GF-D8 (cell line): ENCODE measurements at places on chromosomes 12 and 14.
A peak's percentile ranks its signal among the peaks of the same experiment; 100 is the strongest.

- no peak for DNase-seq
Observed at GRCh38 chr12:95622879-95623278, 71.6 kb upstream of the USP44 start.

- no peak for DNase-seq
Observed at GRCh38 chr14:22065347-22065746, 391.7 kb upstream of the OR4E1 start.

GRCh38 chr12:40688085-40688725 lies 4.0 kb upstream of the CNTN1 start:
- no peak for DNase-seq

GRCh38 chr12:83389237-83389996 lies 702.7 kb downstream of the TMTC2 start:
- DNase-seq = no peak

GRCh38 chr12:103851127-103851526 lies 10.1 kb upstream of the NT5DC3 start:
- DNase-seq = no peak

DNA sequence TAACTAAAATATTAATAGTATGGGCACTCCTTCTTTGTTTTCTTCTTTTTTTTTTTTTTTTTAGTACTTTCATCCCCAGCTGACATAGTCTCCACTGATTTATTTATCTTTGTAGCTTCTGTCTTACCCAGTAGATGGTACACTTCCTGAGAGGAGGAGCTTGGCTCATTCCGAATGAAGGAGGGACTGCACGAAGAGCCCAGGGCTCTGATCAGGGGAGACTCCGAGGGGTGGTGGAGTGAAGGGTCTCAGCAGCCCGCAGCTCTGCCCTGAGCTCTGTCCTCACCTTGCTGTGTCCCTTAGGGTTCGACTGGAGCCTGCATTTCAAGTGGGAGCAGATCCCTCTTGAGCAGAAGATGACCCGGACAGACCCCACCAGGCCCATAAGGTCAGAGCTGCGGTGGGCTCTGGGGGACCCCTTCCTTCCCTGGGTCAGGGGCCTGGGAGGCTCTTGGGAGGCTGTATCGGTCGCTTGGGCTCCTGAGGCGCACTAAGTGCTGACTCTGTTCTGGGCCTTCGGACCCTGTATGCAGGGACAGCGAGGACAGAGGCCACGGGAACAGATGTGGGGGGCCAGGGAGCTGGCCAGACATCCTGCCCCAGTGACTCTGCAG lies 65.2 kb downstream of the ERH start:
- DNase-seq = no peak

DNA sequence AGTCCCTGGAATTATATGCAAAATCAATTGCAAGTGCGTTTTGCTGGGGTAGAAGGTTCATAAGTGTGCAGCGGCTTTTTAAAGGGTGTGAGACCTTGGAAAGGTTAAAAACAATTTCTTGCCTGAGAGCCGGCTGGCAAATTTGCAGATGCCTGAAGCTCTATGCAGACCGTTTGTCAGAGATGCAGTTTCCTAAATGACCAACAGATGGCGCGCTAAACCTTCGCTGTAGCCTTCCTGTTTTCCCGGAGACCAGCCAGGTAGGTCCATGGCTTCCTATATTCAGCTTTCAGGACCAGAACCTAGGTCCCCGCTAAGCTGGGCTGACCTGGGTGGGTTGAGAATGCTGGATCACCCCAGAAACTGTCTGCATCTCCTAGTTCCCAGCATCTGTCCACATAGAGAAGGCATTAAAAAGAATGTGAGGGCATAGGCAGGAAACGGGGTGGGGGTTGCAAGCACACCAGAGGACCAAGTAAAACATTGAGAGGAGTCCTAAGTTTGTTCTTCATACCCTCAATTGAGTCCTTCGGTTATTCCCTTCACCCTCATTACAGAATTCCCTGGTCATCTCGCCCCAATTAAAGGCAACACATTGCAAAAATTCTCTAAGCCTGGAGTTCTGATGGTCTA lies 5.7 kb upstream of the NOS1 start:
- DNase-seq = no peak

GRCh38 chr14:87805315-87805723 lies 187.7 kb downstream of the GALC start:
- no peak for DNase-seq

DNA sequence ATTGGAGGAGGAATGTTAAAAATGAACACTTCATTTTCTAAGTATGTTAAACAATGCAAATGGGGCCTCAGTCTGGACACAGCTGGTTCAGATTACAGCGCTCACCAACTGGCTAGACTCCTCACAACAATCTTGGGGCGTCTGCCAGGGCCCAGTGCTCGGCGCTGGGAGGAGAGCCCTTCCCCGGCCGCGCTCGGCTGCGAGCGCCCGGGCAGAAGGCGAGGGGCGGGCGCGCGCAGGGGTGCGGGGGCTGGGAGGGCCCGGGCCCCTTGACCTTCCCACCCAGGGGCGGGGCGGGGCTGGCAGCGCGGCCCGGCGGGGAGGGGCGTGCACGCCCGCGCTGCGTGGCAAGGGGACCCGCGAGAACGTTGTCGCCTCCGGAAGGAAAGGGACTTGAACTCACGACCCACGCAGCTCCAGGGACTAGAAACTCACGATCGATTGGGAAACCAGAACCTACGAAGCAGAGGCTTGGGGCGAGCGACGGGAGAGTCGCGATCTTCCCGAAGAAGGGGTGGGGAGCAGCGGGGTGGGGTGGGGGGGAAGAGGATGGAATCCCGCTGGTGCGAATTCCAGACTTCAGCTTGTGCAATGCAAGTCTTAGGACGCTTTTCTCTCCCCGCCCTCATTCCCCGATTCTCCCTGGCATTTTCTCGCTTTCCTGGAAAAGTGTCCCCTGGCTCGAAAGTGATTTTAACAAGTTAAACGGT lies at the start of gene FBLN5:
TSS of gene FBLN5 (minus strand) at position 220 of the 710 bp plus-strand sequence. CDS start 465 bp downstream, outside the sequence.
- DNase-seq = no peak

GRCh38 chr12:16229676-16230075 lies 47.8 kb downstream of the SLC15A5 start:
- no peak for DNase-seq

DNA sequence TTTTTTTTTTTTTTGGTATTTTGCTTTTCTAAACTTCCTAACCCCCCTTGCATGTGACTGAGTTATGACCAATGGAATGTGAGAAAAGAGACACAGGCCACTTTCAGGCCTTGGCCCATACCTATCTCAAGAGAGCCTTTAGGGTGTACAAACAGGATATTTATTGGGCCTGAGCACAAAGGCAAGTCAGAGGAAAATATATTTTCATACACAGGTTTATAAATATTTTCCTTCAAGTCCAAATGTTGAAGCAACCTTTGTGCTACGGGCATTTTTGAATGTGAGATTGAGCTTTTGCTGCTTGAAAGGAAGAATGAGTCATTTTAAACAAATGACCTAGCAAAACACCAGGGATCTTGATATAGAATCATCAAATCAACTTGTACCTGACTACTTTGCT lies 228.6 kb upstream of the E2F7 start:
- no peak for DNase-seq

GRCh38 chr12:59186451-59186850 lies 266.1 kb upstream of the LRIG3 start:
- DNase-seq = no peak

GRCh38 chr12:25997201-25997963 lies 38.9 kb downstream of the RASSF8 start:
- no peak for DNase-seq

- DNase-seq = no peak
Observed at GRCh38 chr14:75260025-75260763, 18.4 kb upstream of the FOS start.

- DNase-seq = no peak
Observed at GRCh38 chr12:10771132-10771733, 31.2 kb downstream of the TAS2R7 start.

GRCh38 chr14:22551605-22551997 lies 37.4 kb downstream of the DAD1 start:
- DNase-seq = no peak

DNA sequence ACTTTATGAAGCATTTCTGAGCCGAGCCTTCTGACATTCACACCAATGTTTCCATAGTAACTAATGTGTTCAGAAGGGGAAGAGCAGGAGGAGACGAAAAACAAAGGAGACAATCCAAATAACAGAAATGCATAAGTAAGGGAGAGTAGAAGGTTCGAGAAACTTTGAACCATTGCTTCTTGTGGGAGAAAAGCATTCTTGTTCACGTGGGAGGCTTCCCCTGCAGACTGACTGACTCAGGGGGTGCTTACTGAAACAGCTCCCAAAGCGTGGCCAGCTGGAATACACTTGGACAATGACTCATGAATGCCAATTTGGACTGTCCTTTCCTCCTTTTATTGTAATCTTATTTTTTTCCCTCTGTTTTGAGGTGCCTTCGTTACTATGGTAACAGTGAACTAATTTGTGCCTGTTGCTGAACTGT lies 73.9 kb downstream of the NEDD1 start:
- no peak for DNase-seq

GRCh38 chr12:115870510-115870909 lies 407.0 kb downstream of the MED13L start:
- no peak for DNase-seq

DNA sequence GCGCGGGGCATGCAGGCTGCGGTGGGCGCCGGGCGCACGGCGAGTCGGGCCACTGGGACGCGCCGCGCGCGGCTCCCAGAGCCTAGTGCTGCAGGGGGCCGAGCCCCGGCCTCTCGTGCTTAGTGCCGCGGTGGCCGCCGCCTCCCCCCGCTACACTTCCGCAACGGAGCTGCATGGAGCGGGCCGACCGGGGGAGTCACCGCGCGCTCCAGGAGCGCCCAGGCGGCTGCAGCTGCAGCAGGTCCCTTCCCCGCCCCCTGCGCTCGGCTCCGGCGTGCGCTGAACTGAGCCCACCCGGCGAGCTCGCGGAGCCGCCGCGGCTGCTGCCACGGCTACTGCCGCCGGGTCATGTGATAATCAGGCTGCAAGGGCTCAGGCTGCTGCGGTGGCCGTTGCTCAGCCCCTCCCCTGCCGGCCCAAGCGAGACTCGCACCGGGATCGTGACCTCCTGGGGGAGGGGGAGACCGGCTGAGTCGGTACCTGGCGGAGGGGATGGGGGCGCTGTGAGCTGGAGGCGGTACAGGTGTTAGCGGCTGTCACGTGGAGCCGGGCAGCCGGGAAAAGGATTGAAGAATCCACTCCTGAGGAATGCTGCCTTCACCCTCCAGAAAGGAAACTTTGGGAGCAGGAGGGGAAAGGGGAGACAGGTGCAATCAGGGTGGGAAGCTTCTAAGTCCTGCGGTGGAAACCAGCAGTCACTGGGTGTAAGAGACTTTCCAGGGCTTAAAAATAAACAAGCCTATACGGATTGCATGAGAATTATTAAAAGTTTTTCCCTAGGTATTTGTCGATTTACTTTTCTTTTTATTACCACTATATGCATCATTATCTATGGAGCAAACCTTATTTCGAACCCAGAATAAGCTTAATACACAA lies at the start of gene PPM1H:
TSS of gene PPM1H (minus strand) at position 352 of the 876 bp plus-strand sequence. CDS start 414 bp downstream, outside the sequence.
- peak; percentile 55 for DNase-seq

DNA sequence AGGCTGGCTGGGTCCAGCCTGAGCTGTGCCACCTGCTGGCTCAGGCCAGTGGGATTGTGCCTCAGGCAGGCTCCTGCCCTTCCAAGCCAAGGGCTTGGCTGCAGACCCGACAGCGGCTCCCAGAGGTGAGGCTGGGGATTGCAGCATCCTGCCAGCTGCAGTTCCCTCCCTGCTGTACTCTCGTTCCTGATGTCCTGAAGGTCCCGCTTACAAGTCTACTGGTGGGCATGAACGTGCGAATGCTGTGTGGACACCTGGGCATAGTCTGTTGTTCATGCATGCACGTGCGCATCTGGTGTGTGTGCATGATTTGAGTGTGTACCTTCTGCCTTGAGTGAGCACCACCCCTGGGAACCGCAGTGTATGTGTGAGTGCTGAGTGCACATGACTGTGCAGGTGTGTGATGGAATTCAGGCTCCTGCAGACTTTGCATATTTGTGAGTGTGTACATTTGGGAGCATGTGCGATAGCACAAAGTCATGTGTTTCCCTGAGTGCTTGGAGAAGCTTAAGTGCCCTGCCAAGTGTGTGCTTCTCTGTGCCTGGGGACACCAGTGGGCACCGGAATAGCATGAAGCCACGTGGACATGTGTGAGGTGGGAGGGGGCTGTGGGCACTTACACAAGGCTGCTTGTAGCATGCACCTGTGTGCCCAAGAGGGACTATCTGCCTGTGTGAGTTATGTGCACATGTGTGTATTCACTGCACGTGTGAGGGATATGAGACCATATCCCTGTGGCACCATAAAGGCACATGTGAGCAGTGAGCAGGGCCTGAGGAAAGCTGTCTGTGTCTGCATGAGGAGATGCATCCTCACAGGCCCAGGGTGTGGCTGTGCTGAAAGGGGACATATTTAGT lies 19.3 kb upstream of the KRT7 start:
- peak; percentile 45 for DNase-seq

DNA sequence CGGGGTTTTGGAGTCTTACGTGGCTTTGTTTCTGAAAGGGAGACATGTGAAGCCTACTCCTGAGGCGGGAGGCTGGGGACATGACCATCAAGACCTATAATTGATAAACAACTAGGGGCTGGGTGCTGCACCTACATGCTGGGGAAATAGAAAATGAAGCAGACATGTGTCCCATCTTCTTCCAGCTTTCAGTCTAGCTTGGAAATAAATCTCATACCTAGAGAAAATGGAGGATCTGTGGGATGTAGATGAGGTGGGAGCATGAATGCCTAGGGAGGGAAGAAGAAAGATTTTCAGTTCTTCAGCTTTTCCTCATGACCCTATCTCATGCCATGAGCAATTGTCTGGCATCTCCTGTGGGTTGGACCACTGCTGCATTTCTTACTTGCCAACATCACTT lies 22.1 kb downstream of the EMP1 start:
- no peak for DNase-seq

DNA sequence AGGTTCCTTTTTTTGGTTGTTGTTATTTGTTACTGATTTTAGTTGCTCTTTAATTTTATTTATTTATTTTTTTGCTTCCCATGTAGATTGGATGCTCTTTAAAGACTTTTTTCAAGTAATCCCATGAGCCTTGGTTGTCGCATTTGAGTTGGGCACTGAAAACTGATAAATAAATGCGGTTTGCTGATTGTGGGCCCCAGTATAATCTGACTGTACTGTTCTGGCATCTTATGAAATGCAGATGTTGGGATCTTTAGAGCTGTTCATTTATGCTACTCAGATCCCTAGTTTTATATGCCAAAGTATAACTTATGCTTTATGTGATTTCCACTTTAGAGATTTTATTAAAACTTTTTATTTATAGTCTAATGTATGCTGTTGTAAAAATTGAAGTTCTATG lies 33.3 kb downstream of the WNK1 start:
- DNase-seq = no peak

DNA sequence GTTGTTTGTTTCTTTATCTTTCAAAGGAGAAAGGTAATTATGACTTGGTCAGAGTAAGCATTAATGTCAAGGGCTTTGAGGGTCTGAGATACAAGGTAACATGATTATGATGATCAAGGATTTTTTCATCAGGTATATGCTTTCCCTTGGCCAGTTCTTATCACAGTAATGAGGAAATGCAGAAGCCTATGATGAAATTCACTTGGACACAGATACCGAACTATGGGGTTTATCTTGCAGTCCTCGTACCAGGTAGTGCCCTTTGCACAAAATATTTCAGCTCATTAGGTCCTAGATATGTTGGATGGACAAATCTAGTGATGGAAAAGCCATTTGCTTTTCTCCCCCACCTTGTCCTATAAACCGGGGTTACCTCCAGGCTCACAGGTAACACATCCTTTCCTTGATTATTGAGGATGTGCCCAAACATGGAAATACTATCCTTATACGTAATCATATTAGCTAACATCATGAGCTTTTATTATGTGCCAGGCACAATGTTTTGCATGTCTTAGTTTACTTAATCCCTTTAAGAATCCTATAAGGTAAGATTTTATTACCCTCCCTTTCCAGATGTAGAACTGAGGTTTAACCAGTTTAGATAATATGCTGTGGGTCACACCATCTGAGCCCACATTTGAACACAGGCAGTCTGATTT lies 7.0 kb upstream of the RASSF3 start:
- no peak for DNase-seq
